ENCODE measurements at places on chromosomes 1 and 21.

DNA sequence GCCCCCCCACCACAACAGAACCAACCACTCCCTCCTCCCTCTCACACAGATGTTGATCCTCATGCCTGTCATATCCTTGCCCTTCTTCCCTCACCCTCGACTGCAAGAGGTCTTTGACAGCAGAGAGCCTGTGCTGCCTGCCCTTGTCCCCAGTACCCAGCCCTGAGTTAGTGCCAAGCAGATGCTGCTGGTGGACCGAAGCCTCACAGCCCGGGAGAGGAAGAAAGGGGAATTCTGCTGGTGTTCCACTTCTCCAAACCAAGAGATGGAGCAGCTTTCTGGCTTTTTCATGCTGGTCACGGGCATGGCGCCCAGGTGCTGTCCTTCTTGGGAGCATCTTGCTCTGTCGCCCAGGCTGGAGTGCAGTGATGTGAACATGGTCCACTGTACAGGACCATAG is 69.1 kb downstream of the SLC66A1 start:
- no peak for DNase-seq

DNA sequence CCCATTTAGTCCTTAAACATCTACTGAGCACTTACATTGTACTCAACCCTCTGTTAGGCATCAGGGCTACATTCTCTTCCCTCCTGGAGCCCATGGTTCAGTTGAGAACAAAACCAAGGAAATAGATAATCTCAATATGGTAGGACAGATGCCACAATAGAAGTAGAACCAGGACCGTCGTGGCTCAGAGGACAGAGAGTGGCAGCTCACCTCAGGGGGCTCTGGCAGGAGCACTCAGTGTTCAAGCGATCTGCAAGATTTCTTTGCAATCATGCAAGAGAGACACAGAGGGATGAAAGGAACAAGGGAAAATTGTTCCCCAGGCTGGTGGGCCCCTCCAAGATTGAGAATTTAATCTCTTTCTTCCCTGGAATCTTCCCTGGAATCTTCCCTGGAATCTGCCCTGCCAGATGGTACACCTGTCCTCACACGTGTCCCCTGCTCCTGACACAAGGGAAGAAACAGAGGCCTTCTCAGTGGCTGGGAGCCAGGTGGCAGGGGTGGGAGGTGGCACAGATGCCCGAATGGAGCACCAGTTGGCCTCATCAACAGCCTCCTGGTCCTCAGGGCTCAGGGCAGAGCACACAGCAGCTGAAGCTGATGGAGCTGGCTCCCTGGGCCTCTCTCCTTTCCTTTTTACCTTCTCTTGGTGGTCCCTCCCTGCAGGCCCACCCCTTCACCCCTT is 135.4 kb downstream of the PLXNA2 start:
- DNase-seq: no peak

- peak; percentile 66 for DNase-seq
These were observed 7.0 kb downstream of the LRRC71 start for GRCh38 chr1:156927215-156928042.

DNA sequence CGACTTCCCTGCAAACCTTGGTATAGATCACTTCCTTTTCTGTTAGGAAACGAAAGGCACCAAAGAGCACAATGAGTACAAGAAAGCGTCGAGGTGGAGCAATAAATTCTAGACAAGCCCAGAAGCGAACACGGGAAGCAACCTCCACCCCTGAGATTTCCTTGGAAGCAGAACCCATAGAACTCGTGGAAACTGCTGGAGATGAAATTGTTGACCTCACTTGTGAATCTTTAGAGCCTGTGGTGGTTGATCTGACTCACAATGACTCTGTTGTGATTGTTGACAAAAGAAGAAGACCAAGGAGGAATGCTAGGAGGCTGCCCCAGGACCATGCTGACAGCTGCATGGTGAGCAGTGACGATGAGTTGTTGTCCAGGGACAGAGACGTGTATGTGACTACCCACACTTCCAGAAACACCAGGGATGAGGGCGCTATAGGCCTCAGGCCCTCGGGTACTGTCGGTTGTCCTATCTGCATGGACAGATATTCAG is 18.5 kb downstream of the FAM89A start:
- no peak for DNase-seq

DNA sequence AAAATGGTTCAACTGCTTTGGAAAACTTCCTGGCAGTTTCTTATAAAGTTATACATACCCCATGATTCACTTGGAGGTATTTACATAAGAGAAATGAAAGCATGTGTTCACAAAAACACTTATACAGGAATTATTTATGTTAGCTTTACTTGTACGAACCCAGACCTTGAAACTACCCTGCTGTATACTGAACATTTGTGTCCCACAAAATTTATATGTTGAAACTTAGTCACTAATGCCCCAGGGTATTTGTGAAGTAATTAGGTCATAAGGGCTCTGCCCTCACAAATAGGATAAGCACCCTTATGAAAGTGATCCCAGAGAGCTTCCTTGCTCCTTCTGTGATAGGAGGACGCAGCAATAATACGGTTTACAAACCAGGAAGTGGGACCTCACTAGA is 42.7 kb upstream of the B3GALT2 start:
- DNase-seq: no peak

DNA sequence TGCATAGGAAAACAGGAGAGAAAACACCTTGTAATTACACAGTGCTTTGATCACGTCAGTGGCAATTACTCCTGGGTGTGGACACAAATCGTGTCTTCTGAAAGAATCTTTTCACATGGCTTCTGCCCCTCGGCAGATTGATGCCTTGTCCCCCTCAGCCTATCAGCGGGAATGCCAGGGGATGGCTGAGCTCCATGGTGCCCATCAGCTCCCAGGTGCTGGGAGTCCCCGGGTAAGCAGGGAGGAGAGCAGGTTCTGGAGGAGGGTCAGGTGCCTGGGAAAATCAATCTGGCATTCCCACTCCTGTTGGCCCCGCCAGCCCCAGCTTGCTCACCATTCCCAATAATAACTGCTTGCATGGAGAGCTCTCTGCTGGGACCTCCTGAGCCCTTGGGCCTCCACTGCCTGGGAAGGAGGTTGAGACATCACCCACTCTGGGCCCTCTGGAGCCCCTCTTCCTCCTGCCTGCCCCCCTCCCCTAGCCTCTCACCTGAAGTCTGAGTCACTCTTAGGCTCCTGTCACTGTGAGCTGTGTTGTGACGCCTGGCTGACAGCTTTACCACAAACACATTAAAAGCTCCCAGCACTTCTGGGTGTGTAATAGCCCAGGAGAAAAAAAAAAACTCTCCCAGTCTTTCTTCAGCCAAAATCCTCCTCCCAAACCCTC is 4.9 kb downstream of the CAMK2N1 start:
- DNase-seq: no peak

DNA sequence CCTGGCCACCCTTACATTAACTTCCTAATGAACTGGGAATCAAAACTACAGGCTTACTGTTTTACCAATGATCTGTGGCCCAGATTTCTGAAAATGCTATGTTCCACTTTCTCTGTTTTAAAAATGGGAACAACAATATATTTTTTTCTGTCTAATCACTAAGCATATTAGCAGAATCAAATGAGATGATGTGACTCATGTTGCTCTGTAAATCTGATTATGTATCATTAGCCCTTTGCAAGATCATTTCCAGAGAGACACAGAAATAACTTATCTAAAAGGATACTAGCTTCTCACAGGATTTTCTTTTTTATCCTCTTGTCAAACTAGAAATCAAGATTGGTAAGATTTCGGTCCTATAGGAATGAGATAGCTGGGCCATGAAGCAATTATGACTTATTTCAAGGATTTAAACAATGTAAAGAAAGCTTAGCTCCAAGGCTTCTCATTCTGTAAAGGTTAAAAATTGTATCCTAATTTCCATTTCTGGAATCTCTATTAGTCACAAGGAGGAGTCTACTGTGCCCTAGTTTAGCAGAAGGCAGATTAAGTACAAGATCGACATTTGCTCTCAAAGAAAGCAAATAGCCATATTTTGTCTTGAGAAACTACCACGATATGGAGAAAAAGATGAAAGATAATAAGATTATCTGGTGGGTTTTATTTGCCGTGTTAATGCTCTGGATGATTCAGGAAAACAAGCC is 32.4 kb upstream of the CAMSAP2 start:
- no peak for DNase-seq

- DNase-seq: no peak
These were observed 167.1 kb upstream of the DAB1 start for GRCh38 chr1:57590978-57591377.

- no peak for DNase-seq
These were observed 55.9 kb downstream of the SETD4 start for GRCh38 chr21:36004441-36004840.

- DNase-seq: no peak
These were observed 134.0 kb downstream of the TOMM20 start for GRCh38 chr1:234994436-234995295.

DNA sequence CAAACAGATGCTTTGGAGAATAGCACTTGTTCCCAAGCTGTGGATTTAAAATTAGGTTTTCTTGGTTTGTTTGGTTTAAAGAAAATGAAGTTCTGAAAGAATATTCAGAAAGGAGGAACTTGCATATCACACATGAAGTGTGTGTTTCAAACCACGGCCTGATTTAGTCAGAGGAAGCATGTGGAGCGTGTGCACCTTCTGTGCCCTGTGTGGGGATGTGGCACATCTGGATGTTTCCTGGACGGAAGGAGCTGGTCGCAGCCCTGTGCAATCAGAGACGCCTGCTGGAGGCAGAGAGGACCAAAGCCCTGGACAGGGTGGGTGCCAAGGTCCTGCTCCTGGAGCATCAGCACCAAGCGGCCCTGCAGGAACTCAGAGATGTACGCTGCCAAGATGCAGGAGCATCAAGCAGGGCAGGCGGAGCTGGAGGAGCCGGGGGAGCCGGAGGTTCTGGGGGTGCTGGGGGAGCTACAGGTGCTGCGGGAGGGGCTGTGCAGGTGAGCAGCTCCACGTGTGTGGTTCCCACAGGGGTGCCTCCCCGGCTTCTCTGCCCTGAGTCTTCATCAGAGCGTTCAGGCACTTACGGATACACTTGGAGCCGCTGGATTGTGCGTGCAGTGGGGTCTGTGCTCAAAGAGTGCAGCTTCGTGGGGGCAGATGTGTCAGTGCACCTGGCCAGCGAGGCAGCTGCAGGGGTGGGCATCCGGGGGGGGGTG is 45.7 kb downstream of the PCNT start:
- no peak for DNase-seq

GRCh38 chr1:34075576-34075975 is 89.5 kb downstream of the CSMD2 start:
- DNase-seq: no peak

DNA sequence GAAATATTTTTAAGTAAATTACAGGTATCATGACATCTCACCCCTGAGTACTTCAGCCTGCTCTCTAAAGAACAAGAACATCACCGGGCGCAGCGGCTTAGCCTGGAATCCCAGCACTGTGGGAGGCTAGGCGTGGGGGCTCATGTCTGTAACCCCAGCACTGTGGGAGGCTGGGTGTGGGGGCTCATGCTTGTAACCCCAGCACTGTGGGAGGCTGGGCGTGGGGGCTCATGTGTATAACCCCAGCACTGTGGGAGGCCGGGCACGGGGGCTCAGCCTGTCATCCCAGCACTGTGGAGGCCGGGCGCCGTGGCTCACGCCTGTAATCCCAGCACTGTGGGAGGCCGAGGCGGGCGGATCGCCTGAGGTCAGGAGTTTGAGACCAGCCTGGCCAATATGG is 7.7 kb upstream of the CDK11B start:
- no peak for DNase-seq

DNA sequence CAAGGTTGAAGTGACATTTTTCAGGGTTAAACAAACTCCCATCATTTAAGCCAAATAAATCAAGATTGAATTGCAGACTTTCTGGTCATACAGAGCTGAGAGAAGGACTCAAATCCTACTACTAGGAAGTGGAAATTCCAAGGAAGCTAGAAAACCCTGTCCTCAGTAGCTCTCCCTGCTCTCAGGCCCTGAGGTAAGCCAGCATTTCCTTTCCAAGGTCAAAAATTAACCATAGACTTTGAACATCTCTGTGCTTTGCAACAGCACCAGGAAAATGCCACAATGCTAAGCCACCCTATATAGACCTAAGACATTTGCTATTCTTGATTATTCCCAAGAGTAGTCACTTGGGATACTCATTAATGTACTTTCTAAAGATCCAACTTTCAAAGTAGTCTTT is 45.1 kb downstream of the LUZP1 start:
- DNase-seq: no peak

GRCh38 chr1:221720545-221720944 is 21.3 kb downstream of the DUSP10 start:
- DNase-seq: no peak

GRCh38 chr1:236069796-236070195 is 4.9 kb upstream of the NID1 start:
- DNase-seq: no peak

DNA sequence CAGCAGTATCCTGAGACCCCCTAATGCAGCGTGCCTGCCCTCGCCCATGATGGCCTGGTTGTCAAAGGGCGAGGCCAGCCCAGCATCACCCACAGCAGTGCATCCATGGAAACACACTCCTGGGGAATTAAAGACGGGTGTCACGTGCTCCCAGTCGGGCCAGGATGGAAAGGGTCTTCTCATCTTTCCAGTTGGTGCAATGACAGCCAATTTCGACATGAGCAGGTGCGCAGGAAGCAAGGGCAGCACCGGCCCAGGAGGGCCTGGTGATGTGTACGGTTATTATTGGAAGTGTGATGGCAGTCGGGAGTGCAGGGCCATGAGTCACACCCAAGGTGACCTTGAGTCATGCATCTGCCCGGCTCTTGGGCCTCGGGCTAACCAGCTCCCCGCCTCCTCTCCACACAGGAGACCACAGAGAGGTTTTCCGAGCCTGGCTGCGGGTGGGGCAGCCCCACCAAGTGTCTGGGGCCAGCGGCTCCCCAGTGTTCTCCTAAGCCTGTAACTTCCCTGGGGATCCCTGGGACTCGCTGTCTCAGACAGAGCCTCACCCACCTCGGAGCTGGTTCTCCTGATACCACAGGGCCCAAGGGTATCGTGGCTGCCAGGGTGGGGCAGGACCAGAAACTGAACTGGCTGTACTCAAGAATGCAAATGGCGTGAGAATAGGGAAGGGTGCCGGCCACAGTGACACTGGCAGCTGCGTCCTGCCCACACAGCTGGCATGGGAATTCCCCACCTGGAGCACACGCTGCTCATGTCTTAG is 119.8 kb downstream of the SIK1 start:
- DNase-seq: no peak

- no peak for DNase-seq
These were observed 354.4 kb downstream of the BRINP2 start for GRCh38 chr1:177525176-177525575.

- peak; percentile 36 for DNase-seq
These were observed at the start of gene SFN for GRCh38 chr1:26862781-26863684. TSS of gene SFN (plus strand) at chr1:26863149. CDS start at chr1:26863213, 64 bp downstream.

DNA sequence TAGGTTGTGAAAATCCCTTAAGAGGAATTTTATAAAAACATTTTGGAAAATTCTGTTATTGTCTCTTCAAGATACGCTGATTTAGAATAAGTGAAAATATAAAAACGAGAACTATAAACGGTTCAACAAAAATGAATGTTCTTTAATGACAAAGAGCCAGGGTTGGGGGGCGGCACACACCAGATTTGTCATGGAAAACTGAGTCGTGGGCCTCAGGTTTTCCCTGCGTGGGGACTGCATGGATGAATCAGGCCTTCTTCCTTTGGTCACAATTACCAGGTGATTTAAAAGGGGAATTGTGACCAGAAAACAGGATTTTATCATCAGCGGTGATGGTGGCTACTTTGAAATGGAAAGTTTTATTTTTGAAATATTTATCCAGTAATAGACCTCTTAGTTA is 8.6 kb downstream of the LHX4 start:
- no peak for DNase-seq
